ENCODE measurements at places on chromosomes 3 and 15.

DNA sequence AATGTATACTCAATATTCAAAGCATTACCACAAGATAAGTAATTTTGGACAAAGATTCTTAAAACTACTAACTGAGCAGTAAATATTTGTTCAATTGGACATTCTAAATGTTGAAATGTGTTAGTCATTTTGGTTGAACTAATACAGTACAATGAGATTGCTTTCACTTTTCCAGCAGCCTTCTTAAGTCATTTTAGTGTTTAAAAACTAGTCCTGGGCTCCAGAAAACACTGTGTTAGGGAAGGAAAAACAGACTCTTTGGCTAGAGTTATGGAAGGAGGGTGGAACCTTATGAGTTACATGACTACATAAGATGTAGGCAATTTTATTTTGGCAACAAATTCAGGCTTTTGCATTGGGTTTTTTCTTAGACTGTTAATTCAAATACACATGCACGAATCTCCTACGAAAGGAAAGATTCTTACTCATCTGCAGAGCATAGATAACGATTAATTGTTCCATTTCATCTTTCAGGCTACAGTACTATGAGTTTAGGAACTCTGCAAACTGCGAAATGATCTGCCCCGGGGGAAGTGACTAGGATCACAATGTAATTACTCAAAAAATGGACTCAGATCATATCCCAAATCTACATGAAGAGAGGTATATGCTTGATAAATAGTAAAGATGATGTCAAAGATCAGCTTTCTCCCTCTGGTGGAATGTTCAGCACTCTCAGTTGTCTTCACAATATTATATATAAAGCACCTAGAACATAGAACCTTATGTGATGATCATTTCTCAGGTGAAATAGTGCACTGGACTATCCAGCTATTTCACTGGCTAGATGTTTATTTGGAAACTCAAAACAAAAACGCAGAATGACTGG, 492.8 kb upstream of the MDFIC2 start:
- peak; percentile 48 for DNase-seq

- DNase-seq = no peak
These were observed 41.3 kb upstream of the ETV5 start for GRCh38 chr3:186150041-186150830.

- no peak for DNase-seq
These were observed 7.5 kb downstream of the EPHB1 start for GRCh38 chr3:134802428-134803050.

- DNase-seq = no peak
These were observed 42.4 kb downstream of the ZNF710 start for GRCh38 chr15:90043530-90044010.

DNA sequence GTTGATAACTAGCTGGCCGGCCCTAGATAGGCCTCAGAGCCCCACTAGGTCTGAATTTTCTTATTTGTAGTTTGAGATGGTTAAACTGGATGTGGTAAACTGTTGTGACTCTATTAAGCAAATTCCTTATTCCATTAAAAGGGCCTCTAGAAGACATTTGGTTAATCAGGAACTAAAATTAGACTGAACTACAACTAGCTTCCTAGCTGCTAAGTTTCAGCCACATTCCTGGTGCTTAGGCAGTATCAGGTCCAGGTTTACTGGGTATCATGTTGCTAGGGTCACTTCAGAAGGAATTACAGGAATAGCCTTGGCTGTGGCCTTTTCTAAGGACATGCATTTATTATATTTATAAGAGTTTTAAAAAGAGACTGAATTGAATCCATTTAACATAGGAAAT, 136.3 kb downstream of the PLD1 start:
- DNase-seq = no peak

DNA sequence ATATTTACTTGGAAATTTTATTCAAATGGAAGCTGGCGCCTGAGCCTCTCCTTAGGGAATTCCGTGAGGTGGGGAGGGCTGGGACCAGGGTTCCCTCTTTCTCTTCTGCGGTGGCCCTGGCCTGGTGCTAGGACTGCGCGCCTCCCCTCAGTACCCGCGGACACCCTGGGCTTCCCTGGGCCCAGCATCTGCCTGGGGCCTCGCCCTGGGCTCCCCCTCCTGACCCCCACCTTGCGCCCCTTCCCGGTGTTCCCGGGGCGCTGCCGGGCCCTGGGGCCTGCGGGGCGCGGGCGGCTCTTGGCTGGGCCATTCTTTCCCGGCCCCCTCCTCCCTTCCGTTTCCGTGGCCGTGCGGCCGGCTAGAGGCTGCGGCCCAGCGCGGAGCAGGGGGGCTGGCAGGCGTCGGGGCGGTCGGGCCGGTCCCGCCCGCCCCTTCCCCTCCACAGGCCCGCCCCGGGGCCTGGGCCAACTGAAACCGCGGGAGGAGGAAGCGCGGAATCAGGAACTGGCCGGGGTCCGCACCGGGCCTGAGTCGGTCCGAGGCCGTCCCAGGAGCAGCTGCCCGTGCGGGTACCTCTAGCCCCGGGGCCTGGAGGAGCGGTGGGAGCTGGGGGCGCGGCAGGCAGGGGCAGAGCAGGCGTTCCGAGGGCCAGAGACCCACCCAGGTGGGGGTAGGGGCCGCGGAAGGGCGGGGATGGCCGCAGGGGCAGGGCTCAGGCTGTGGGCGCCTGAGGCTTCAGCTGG, at the start of gene FES:
Gene FES, plus strand, starts transcription at position 529 of the 743 bp plus-strand sequence. CDS start 542 bp downstream, outside the sequence.
- no peak for DNase-seq

DNA sequence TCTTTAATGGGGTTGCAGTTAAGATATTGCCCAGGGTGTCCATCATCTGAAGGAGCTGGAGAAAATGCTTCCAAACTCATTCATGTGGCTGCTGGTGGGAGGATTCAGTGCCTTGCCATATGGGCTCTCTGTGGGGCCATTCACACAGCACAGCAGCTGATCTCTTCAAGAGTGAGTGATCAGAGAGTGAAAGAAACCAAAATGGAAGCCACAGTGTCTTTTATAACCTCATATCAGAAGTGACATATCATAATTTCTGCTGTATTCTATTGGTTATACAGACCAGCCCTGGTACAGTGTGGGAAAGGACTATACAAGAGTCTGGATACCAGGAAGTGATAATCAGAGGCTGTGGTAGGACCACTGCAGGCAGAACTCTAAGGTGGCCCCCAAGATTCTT, 33.6 kb downstream of the HHLA2 start:
- DNase-seq = no peak

GRCh38 chr15:70062321-70062956, 35.3 kb downstream of the TLE3 start:
- DNase-seq = peak; percentile 80

- no peak for DNase-seq
These were observed 119.5 kb upstream of the PRICKLE2 start for GRCh38 chr3:64344721-64345207.

- DNase-seq = peak; percentile 56
These were observed 545.6 kb upstream of the ZNF385D start for GRCh38 chr3:22296601-22297000.

DNA sequence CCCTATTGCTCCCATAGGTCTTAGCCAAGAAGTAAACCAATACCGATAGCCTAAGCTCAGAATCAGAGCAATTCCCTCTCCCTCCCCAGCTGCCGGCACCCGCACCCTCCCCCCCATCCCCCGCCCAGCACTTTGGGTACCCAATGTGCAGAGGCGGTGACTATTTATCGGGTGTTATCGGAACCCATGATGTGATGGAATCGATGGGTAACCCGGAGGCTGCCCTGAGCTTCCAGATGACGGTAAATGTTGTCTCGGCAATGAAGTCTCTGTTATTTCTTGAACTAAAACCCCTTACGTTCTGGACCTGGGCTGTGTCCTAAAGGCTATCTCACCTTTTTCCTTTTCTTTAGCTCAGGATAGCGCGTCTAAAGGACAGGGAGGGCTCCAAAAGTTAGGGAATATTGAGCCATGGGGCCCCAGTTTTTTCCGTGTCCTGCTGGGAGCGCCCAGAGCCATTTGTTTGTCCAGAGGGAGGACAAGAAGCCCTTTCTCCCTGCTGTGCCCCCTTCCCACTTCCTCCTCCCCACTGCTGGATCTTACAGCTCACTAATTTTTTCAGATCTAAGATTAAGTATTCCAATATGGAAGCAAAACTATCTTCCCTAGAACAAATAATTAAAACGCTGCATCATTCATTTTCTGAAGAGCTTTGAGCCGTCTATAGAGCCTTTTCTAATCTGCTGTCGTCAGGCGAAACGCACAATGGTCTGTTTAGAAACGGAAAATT, 1.5 kb downstream of the SLITRK3 start:
- DNase-seq = no peak

GRCh38 chr3:56800832-56801661, 702 bp downstream of the ARHGEF3 start:
- DNase-seq = no peak

DNA sequence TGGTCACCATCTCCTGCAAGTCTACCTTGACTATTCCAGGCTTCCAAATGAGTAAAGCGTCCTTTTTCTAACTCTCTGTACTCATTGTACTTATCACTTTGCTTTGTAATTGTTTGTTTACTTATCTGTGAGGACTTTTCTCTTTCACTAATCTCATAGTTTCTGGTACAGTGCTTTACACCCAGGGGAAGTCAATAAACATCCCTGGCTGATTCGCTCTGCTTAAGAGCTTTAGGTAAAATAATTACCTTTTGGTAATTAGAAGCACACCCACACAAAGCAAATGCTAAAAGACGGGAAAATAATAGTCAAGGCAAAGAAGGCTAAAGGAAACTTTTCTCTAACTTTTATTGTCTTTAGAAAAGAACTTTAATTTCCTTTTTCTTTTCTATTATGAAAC, 466.9 kb upstream of the ROBO1 start:
- DNase-seq = no peak

- DNase-seq = no peak
These were observed 188.5 kb upstream of the PROK2 start for GRCh38 chr3:71973274-71974030.

GRCh38 chr15:56088389-56088788, 95.0 kb upstream of the NEDD4 start:
- no peak for DNase-seq

DNA sequence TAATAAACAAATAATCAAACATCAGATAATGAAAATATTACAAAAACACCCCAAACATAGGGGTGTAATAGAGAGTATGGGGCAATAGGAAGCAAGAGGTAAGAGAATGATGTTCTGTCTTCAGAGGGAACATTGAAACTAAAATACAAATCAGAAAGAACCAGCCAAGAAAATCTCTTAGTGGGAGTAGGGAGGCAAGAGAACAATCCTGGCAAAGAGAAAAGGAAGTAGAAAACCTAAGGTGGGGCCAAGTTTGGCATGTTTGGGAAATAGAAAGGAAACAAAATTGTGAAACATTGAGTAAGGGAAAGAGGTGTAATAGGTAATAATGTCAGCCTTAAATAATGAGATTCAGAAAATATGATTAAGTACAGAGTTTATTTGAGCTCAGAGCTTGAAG, 467.1 kb downstream of the RBMS3 start:
- no peak for DNase-seq

DNA sequence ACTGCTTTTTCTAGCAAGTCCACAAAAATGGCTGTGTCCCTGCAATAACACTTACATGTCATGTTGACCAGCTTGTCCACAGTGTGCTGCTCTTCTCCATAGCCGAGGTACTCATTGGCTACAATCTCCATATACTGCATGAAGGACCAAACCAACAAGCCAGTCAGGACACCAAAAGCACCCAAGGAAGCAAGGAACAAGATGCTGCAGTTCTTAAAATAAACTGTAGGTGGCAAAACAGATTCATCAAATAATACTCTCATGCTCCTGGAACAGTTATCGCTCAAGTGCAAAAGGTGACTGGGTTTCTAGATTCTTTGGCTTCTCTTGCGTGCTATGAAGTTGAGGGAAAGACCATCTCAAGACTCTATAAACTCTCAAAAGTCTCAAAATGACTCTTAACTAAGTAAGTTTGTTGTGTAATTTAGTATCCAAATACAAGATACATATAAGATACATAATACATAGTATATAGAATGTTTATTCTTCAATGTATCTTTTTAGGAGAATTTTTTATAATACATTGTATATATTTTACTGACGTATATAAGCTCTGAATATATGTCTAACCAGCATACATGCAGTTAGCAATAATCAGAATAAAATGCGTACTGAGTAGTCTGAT, 57.0 kb downstream of the NEK10 start:
- peak; percentile 68 for DNase-seq

DNA sequence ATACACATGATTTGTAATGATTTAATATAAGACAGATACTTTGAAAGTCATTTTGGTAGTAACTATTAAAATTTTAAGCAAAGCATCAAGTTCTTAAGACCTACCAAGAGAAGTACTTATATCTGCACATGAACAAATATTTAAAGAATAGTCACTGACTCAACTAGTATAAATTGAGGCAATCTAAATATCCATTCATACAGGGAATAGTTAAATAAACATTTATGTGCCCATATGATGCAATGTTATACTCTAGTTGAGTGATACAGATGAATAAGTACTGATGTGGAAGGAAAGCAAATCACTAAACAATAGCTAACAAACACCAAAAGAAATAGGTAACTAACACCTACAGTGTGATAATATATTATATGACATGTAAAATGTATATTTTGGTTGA, 527.7 kb downstream of the EPHA3 start:
- no peak for DNase-seq

DNA sequence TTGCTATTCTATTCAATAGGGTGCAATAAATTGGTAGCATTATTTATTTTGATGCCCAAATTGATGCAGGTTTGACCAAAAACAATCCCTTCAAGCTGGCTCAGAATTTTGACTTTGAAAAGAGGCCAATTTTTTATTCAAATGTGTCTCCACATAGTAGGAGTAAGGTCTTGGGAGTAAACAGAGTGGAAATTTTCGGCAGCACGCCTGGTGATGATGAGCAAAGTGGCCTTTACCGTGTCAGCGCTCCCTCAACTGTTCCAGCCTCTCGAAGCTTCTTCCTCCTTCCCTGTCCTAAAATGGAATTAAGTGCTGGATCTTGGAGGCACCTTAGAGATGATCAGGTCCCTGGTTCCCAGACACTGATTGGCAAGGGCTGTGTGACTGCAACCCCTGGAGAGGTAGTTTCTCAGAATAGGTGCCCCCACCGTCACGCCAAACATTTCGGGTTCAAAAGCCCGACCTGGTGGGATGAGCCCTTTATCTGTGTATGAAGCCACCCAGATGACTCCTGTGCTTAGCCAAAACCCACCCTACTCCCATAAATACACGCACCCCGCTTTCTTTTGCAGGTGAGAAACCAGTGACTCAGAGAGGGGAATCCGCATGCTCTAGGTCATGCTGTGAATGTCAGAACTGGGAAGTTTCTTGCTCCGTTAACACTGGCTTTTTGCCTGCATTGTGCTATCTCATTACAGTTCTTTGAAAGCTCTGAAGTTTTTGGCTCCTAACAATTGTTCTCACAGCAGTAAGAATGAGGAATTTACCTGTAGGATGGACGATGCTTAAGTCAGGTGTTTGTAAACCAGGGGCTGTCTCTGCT, 89.1 kb downstream of the CRYGS start:
- no peak for DNase-seq

- DNase-seq = no peak
These were observed 3.1 kb upstream of the ABHD6 start for GRCh38 chr3:58234516-58234931.

- no peak for DNase-seq
These were observed 137.2 kb downstream of the PPM1L start for GRCh38 chr3:160893207-160893606.

GRCh38 chr3:129112308-129113052, 9.1 kb downstream of the RAB43 start:
- peak; percentile 43 for DNase-seq

Measured in fibroblast of the conjunctiva (primary cell).